SJSA1 (cell line): ENCODE measurements at places on chromosomes 2 and 18. TPM values are rescaled to one million over a fixed set of nuclear protein-coding genes. Genes with fewer than 3 reads are reported as not detected.

- DNase-seq: no peak
- no peak overlapping the region for H3K4me3 ChIP-seq
- no peaks in the 10 kb centered on the region for H3K27me3 ChIP-seq
- H3K27ac ChIP-seq: no peak overlapping the region
- H3K4me1 ChIP-seq: no peaks in the 10 kb centered on the region
- H3K36me3 ChIP-seq: no peaks in the 10 kb centered on the region
Measured at GRCh38 chr2:199064201-199064600, 393.5 kb downstream of the SATB2 start.

- no peak overlapping the region for H3K4me3 ChIP-seq
- H3K4me1 ChIP-seq: no peaks in the 10 kb centered on the region
- H3K27me3 ChIP-seq: peaks cover 4% of the 10 kb centered on the region; the same call in 1 of the 2 replicates
- no peak for DNase-seq
Measured at GRCh38 chr2:167916756-167917155, 330.6 kb downstream of the STK39 start.

DNA sequence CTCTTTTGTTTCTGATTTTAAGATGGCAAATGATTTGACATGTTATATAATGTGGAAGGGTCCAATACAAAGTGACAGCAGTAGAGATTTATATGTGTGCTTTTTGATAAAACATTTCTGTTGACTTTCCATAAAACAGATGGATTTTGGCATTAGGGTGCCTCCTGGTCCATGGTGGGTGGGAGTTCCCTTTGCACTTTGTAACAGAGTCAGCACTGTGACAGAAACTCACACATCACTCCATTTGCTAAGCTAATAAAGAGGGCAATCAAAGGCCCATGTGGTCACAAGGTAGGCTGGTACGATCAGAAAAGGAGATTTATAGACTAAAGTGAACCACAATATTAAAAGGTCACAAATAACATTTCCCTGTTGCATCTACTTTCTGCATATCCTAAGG is 93.3 kb upstream of the NT5C1B start:
- H3K27me3 ChIP-seq: no peaks in the 10 kb centered on the region
- no peak for DNase-seq
- no peak overlapping the region for H3K27ac ChIP-seq
- no peak overlapping the region for H3K4me3 ChIP-seq
- H3K4me1 ChIP-seq: no peaks in the 10 kb centered on the region

DNA sequence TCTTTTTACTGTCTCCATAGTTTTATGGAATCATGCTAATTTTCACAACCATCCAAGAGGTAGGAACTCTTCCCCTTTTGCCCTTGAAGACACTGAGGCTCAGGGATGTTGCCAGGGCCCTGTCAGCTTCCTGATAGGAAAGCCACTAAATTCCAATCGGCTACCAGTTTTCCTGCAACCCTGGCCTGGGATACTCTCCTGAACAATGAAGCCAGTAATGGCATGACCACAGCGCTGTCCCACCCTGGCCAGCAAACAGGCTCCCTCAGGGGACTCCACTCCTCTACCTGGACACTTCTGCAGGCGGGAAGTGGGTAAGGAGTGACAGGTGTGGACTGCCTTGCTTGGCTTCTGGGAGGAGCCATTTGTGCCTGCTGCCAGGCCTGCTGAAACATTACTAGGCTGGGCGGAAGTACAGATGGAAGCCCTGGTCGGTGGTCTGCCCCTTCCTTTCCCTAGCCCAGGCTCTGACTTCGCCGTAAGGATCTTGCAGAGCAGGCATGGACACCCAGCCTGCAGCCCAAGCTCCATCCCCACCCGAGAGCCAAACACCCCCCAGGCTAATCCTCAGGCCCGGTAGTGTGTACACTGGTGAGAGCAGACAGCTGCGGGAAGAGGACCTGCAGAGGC is 78.8 kb upstream of the SMAD2 start:
- no peaks in the 10 kb centered on the region for H3K27me3 ChIP-seq
- H3K27ac ChIP-seq: no peak overlapping the region
- H3K4me3 ChIP-seq: no peak overlapping the region
- no peak for DNase-seq
- H3K36me3 ChIP-seq: no peaks in the 10 kb centered on the region
- peaks cover 21% of the 10 kb centered on the region for H3K4me1 ChIP-seq

GRCh38 chr2:69285379-69285894 is 101.6 kb downstream of the GFPT1 start:
- DNase-seq: no peak
- H3K27ac ChIP-seq: no peak overlapping the region
- no peaks in the 10 kb centered on the region for H3K36me3 ChIP-seq
- no peak overlapping the region for H3K4me3 ChIP-seq
- H3K27me3 ChIP-seq: no peaks in the 10 kb centered on the region
- H3K4me1 ChIP-seq: 0 out of 2 replicates have a peak, but pooled peaks cover 5% of the 10 kb centered on the region

DNA sequence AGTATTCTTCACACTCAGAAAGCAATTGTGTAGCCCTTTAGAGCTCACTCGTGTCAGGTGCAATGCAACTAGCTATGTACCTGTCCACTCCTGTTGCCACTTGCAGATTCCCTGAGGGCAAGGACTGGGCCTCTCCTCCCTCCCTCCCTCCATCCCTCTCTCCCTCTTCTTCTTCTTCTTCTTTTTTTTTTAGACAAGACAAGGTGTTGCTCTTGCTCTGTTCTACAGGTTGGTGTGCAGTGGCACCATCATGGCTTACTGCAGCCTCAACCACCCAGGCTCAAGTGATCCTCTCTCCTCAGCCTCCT is 119.7 kb downstream of the ACKR3 start:
- H3K4me1 ChIP-seq: peaks cover 44% of the 10 kb centered on the region
- H3K27me3 ChIP-seq: no peaks in the 10 kb centered on the region
- no peaks in the 10 kb centered on the region for H3K36me3 ChIP-seq
- H3K4me3 ChIP-seq: no peak overlapping the region
- no peak for DNase-seq
- no peak overlapping the region for H3K27ac ChIP-seq

DNA sequence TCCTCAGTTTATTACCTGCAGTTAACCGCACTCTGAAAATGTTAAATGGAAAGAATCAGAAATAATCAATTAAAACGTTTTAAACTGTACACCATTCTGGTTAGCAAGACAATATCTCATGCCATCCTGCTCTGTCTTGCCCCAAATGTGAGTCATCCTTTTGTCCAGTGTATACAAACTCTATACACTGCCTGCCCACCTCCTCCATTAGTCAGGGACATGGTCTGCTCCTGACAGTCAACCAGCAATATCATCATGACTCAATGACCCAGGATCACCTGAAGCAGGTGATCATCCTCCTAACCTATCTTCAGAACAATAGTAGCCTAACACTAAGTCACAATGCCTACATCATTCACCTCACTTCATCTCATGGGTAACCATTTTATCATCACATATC is 214.7 kb downstream of the KCNH7 start:
- H3K36me3 ChIP-seq: no peaks in the 10 kb centered on the region
- no peak overlapping the region for H3K4me3 ChIP-seq
- DNase-seq: no peak

- H3K4me3 ChIP-seq: no peak overlapping the region
- H3K27me3 ChIP-seq: no peaks in the 10 kb centered on the region
- DNase-seq: no peak
- H3K36me3 ChIP-seq: no peaks in the 10 kb centered on the region
Measured at GRCh38 chr2:113309655-113310387, 31.1 kb upstream of the PAX8 start.

VAMP5 gene
- 37.0 and 47.5 TPM in 2 replicates for total RNA-seq

TAF4B gene
- 1.3 and 2.7 TPM in 2 replicates for total RNA-seq

GALNT3 gene
- 2.2 TPM in 1 of 2 replicates, not detected in the other for total RNA-seq
